Fibroblast of the aortic adventitia (primary cell): ENCODE measurements at places on chromosomes 11 and 22. TPM values are rescaled to one million over a fixed set of nuclear protein-coding genes. Genes with fewer than 3 reads are reported as not detected.

The OR10G8 gene
- total RNA-seq = not detected in 2 replicates

The INSC gene
- total RNA-seq = 0.81 TPM in 1 of 2 replicates, not detected in the other

The MIAT gene
- 0.72 and 2.0 TPM in 2 replicates for total RNA-seq

DNA sequence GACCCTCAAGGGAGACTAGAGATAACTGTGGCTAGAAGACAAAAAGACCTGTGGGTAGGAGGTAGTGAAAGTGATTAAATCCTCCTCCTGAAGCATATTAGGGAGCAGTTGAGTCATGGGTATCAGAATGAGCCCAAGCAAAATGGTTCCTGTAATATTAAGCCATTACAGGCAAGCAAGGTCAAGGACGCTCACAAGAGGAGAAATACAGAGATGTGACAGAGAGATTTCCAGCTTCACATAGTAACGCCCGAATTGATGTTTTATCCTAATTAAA, 77.7 kb downstream of the FAM76B start:
- DNase-seq = no peak

DNA sequence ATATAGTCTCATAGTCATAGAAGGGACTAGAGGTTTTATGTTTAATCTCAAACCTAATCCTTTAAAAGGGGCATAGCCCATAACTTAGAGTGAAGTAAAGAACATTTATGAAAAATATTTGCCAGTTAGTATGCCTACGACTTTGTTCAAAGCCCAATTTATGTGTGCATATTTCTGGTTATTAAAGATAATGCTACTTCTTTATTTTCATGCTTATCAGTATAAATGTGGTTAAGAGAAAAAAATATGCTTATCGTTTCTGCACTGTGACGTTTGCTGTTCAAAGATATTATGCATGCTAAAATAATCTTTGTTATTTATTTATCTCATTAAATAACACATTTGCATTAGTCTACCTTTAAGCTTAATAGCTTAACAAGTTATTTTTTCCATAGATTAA, 343.9 kb downstream of the DYNC2H1 start:
- no peak for DNase-seq

- no peak for DNase-seq
Measured at GRCh38 chr11:118058311-118059245, 18.3 kb upstream of the TMPRSS4 start.

DNA sequence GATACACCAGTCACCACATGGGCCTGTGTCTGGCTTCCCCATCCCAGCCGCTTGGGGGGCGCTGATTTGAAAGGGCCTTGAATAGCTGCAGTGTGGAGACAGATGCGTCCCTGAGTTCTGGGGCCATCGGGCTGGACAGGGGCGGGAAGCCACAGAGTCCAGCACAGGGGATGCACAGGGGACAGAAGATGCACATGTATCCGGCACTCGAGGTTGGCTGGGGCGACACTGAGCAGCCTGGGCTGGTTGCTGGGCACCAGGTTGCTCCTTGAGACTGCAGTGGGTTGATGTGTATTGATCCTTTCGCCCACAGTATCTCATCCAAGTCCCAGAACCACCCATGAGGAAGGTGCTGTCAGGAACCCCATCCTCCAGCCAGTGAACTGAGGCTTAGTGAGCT, 99.3 kb upstream of the SYT13 start:
- DNase-seq = no peak

GRCh38 chr11:89189776-89190175, 12.1 kb downstream of the TYR start:
- no peak for DNase-seq

- DNase-seq = peak; percentile 46
Measured at GRCh38 chr22:30234786-30235470, 11.6 kb downstream of the LIF start.

DNA sequence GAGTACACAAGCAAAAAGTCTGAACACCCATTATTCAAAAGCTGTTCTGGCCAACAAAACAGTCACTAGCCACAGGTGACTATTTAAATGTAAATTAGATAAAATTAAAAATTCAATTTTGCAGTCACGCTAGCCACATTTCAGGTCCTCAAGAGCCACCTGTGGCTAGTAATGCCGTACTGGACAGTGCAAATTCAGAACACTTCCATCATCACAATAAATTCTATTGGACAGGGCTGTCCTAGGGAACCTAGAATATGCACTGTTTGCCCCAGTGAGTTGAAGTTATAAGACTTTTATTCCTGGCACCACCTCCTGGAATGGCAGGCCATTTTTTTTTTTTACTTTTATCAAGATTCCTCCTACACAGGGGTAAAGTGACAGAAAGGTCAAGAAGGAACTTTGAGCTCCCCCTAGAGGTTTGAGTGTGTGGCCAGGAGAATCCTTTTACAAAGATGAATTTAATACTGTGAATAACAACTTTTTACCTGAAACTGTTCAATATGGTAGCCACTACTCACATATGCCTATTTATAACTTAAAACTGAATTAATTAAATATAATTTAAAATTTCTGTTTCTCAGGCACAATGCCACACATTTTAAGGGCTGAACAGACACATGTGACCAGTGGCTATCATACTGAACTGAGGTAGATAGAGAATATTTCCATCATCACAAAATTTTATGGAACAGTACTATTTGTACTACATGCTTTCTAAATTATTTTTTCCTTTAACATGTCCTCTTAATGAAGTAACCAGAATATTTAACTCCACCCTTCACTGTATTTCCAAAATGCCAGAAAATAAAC, 6.5 kb downstream of the MSANTD2 start:
- DNase-seq = peak; percentile 59

DNA sequence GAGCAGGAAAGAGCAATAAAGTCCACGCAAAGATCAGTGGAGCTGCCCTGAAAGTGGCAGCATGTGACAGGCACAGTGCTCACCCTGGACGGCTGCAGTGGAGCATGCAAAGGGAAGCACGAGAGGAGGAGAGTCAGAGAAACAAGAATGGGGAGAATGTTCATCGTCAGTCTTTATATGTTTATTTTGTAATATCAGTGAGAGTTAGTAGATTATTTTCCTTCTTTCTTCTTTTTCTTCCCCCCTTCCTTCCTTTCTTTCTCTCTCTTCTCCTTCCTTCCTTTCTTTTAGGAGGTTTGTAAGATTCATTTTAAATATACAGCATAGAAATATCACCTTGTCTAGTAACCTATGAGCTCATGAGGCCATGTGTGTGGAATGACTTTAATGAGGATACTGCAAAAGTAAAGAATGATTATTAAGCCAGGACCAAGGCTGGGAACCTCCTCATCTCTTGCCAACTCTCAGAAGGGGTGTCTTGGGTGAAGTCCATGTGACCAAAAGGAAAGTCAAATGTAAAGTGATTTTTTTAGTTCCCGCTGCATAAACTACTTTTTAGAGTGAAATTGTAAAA, 321.1 kb downstream of the AASDHPPT start:
- DNase-seq = peak; percentile 46

DNA sequence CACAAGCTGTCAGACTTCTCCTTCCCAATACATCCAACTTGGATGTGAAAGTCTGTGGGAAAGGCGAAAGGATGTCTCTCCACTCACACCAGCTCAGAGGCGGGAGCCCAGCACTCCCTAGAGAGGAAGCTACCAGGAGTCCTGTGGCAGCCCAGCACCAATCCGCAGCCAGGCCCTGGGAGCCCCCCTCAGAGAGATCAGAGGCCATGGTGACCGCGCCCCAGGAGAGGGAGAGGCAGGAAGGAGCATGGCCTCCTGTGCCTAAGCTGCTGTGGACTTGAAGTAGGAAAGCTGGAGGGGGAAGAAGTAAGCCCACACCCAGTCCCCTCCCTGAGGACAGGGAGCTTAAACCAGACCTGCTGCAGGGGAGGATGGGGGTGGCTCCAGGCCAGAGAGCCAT, 24.4 kb upstream of the IGSF9B start:
- DNase-seq = no peak

DNA sequence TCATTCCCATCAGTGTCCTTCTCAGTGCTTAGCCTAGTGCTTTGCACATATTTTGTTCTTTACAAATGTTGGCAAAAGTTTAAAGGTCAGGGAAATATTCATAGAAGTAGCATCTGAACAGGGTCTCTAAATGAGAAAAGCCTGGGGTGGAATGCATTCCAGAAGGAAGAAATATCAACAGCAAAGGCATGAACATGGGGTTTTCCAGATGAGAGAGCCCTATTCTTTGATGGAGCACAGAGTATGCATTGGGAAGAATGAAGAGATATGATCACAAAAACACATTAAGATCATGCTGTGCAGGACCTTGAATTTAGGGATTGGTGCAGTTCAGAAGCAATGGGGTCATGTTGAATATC, 140.2 kb downstream of the SNX19 start:
- DNase-seq = no peak

DNA sequence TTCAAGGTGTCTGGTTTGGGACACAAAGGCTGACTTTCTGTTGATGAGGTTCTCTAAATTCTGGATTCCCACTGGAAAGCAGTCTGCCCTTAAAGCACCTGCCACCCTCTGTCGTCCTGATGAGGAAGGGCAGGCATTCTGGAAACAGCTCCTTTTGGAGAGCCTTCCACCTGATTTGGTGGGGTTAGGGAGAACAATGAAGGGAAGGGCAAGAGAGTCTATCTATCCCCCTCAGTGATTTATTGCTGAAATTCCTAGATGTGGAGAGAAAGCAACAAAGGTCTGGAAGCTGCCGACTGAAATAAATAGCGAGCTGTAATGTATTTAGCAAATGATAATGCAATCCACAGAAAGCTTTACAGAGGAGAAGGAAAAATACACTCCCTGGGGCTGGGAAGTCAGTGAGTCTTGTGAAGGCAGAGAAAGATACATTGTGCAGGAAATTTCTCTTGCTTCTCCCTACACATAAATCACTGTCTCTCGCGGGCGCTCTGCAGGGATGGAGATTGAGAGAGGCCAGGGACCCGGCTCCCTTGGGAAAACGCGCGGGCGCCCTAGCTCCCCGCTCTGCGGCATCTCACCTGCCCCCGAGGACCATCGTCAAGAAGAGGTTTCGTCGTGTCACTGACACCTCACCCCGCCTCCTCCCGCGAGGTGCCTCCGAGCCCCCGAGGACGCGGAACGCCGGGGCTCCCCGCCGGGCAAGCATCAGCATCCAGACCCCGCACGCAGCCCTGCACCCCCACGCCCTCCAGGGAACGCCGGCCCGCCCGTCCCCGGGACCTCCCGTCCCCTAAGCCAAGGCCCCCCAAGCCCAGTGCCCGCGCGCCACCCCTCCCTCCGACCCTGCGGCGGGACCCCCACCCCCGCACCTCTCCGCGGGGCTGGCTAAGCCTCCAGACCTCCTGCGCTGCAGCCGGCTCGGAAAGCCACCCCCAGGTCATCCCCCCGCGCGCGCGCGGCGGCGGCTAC, 673 bp downstream of the CDON start:
- peak; percentile 53 for DNase-seq

DNA sequence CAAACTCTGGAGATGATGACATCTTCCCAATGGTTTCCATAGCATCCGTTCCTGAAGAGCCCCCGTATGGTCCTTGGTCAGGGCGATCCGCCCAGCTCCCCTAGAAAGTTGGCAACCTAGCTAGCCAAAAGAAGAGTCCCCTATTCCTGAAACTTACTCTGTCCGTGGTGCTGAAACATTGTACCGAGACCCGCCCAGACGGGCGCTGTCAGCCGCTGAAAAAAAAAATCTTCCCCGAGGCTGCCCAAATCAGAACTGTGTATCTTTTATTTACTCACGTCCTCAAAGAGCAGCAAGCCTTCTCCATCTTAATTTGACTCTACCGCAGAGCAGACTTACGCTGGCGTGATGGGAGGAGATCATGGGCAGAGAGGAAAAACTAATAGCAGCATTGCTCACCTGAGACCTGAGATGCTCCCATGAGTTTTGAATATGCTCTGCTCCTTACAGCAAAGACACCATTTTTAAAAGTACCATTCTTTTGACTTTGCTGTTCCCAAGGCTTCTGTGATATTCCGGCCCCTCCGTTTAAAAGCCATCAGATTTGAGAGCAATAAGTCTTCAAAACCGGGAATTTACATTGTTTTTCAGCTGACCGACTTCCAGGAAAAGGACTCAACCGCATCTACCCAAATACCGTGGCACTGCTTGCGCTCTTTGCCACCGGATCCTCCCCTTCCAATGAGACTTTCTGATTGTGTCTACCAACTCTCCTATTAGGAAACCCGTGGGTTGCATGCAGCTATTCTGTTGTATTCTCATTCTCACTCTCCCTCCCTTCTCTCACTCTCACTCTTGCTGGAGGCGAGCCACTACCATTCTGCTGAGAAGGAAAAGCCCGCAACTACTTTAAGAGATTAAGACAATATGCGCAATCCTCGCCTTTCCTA, at the start of gene SLC17A6:
TSS of gene SLC17A6 (plus strand) at position 786 of the 890 bp plus-strand sequence. CDS start 153 bp downstream, outside the sequence.
- DNase-seq = peak; percentile 11

DNA sequence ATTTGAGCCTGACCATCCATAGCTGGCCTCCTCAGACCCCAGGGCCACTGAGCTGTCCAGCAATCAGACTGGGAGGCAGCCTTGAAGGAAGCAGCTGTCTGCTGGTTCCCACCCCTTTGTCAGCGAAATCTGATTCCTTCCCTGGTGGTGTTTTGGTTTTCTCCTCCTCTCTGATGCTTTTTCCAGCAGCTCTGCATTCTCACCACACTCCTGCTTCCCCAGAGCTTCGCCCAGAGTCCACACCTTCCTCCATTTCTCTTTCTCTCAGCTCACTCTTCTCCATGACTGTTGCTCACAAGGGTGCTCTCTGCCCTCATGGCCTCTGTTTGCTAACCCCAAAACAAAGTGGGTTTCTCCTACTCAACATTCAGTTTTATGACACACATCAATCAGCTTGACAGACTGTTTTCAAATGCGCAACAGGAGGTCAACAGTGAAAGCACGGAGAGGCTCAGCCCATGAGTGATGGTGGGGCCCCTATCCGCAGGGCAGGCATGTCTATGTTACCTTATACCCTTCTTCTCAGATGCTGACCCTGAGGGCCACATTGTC, 130.6 kb upstream of the MTNR1B start:
- DNase-seq = no peak

GRCh38 chr11:85602526-85603213, 24.5 kb downstream of the DLG2 start:
- DNase-seq = peak; percentile 4

DNA sequence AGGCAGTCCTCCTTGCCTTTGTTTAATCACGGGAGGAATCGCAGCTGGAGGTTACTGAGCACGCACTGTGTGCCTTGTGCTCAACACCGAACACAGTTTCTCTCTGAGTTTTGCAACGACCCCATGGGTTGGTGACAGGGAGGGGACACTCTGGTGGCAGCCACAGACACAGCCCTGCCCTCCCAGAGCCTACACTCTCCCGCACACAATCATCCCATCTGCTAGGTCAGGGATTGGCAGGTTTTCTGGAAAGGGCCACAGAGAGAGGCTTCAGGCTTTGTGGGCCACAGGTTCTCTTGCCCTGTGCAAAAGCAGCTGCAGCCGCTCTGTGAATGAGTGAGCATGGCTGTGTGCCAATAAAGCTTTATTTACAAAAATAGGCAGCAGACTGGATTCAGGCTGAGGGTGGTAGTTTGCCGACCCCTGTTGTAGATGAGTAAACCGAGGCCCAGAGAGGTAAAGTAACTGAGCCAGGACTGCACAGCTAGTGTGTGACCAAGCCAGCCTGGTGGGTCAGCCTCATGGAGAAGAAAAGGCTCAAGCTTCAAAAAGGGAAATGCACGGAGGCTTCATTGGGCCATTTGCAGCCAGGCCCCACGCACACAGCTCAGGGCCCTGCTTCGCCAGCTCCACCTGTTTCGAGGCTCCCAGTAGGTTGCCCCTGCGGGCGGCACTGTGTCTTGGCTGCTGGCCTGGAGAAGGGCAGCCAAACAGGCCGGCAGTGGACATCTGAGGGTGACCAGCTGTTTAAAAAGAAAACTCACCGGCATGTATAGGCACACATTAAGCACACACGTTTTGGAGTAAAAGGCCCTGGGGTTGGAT, 16.3 kb downstream of the LTO1 start:
- DNase-seq = no peak
